ENCODE measurements at places on chromosomes 16 and 17.

DNA sequence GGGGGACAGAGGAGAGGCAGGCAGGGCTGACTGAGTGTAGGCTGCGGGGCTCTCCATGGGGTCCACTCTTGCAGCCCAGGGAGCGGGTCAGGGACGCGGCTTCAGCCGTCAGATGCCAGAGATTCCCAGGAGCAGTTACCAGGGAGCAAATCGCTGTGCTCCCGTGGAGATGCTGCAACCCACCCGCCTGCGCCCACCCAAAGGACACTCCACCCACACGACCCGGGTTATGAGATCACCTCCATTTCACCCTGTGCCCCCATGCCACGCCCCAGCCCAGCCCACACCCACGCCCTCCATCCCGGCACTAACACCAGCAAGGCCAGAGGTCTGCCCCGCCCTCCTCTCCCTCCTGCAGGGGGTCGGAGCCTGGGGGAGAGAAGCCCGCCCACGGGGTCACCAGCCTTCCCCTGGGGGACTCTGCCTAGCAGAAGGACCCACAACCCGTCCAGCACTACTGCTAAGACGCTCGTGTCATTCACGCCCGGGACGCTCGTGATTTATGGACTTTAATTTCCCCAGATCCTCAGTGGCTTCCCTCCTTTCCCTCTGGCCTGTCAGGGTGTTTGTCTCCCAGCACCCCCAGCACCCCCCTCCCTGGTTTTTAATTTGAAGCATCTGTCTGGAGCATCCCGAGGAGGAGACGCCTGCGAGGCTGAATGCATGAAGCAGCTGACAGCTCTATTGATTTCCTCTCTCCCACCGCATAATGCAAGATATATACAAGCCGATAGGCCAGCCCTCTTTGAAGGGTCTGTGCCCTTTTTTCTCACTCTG is 6.7 kb upstream of the RPL38 start:
- no peak for DNase-seq

GRCh38 chr17:19456016-19456927 is 45.2 kb downstream of the RNF112 start:
- no peak for DNase-seq

DNA sequence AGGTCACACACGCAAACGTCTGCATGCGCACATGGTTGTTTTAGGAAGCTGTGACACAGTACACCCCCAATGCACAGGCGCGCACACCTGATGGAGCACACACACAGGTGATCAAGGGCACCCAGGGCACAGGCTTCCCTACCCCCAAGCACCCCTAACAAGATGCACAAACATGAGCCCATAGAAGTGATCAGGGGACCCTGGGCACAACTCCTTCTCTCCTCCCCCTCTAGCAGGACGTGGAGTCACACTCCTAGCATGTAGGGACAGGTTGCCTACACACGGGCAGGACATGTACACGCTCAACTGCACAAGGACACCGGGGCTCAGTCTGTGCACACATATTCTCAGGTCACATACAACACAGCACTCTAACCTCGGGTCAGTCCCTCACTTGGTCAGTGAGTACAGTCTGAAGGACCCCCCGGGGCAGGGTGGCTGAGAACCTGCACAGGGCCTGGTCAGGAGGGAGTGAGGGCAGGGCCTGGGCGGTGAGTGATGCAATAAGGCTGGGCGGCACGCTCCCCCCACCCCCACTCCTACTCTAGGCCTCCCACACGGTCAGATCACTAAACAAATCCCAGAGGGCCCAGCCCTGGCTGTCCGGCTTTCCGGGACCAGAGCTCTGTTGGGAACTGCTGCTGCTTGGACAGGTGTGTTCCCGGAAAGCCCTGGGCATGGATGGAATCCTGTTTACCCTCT is 751 bp upstream of the DOC2B start:
- no peak for DNase-seq

DNA sequence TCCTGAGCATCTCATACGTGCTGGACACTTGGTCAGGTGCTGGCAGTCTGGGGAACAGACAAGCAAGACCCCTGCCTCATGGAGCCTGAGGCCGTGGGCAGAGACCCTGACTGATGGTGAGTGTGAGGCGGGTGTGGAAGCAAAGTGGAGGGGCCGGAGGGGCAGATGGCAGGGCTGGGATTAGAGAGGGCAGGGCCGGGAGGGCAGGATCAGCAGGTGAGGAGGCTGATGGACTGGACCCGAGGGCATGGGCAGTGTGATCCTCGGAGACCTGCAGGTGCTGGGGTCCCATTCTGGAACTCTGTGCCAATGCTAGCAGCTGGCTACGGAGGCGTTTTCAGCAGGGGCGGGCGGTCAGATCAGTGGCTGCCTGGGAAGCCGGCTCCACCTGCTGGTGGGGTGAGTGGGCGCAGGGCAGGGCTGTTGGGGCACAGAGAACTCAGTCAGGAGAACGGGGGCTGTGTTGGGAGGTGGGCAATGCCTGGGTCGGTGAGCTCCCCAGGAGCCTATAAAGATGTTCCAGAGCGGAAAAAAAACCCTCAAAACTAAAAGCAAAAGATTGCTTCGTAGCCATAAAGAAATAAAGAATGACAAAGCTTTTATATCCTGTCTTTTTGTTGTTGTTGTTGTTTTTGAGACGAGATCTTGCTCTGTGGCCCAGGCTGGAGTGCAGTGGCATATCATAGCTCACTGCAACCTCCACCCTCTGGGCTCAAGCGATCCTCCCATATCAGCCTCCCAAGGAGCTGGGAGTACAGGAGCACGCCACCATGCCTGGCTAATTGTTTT is 8.9 kb upstream of the C16orf74 start:
- DNase-seq = no peak

DNA sequence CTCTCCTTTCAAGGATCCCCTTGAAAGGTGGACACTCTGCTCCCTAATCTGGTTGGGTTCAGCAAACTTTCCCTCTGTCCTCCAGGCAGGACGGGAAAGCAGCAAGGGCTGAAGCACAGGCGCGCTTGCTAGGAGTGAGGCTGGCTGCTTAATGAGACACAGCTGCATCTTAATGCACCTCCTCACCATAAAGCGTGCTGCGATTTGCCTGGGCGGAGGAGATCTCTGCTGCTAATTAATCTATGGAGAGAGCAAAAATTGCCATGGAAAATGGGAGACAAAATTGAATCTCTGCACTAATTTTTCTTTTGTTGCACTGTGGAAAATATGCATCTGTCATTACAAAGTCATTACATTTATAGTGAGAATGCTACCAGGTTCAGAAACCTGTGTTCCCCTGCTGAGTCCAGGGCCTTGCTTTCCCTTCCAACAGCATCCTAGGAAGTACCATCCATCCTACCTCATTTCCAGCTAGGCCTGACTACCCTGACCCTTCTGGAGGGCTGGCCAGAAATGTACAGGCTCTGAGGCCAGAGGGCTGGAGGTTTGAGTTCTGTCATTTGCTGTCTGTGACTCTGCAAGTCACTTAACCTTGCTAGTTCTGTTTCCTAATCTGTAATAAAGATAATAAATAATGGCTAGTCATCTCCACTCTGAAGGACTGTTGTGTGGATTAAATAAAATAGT is 43.5 kb upstream of the BCAR1 start:
- DNase-seq = no peak

GRCh38 chr16:56647641-56648431 is 3.9 kb upstream of the MT1B start:
- no peak for DNase-seq

- DNase-seq = no peak
Measured at GRCh38 chr17:67411397-67411796, 34.3 kb downstream of the PITPNC1 start.

DNA sequence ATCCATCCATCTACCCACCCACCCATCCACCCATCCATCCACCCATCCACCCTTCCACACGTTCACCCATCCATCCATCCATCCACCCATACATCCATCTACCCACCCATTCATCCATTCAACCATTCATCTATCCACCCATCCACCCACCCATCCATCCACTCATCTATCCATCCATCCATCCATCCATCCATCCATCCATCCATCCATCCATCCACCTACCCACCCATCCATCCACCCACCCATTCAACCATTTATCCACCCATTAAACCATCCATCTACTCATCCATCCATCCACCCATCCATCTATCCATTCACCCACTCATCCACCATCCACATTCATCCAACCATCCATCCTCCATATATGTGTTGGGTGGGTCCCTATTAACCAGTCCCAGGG is 26.2 kb upstream of the RPTOR start:
- DNase-seq = no peak

DNA sequence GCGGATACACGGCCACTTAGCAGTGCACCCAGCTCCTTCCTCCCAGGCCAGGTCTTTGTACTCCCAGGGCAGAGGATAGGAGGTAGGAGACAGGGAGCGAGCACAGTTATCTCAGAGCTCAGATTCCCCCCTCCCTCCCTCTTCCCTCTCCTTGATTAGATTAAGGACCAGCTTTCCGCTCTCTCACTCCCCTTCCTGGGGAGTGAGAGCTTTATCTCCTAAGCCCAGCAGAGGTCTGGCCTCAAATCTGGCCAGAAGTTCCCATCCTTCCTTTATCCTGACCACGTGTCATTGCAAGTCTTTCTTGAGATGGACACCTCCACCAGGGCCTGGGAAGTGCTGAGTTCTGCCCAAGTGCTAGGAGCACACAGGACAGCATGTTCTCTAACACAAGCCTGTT is 5.1 kb downstream of the ARL4D start:
- DNase-seq = no peak

- DNase-seq = no peak
Measured at GRCh38 chr16:48526958-48527331, 83.0 kb downstream of the N4BP1 start.

DNA sequence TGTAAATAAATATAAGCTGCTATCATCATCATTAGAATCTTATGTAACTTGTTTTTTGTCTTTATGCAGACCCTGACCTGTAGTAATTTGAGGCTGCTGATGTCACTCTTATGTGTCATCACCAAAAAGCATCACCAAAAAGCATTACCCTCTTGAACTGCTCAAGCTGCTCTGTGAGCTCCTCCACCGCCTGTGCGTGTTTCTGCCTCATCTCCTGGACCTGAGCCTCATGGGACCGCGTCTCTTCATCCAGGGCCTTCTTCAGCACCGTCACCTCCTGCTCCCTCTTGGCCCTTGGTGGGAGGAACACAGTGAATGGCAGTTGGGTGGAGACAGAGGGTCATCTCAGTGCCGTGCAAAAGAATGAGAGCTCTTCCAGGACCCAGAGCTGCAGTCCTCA is 82.4 kb downstream of the NDE1 start:
- DNase-seq = no peak

GRCh38 chr17:41632482-41633105 is 8.2 kb upstream of the KRT17 start:
- no peak for DNase-seq

GRCh38 chr17:19705201-19705600 is 11.2 kb downstream of the SLC47A2 start:
- DNase-seq = no peak

DNA sequence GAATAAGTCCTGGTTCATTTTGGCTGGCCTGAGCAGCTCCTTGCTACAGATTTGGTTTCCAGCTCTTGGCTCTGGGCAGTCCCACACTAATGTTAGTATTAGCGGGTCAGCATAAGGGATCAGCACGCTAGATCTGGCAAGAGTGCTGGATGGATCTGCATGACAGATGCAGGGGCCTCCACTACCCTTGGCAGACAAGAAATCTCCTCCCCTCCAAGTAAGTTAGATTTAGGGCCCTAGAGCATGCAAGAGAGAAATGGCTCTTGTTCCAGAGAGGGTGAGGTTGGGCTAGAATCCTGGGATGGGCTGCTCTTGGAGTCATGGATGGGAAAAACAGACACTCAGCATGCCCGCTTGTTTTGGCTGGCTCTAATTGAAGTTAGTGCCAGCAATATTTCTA is 414.3 kb downstream of the RBFOX1 start:
- DNase-seq = no peak

DNA sequence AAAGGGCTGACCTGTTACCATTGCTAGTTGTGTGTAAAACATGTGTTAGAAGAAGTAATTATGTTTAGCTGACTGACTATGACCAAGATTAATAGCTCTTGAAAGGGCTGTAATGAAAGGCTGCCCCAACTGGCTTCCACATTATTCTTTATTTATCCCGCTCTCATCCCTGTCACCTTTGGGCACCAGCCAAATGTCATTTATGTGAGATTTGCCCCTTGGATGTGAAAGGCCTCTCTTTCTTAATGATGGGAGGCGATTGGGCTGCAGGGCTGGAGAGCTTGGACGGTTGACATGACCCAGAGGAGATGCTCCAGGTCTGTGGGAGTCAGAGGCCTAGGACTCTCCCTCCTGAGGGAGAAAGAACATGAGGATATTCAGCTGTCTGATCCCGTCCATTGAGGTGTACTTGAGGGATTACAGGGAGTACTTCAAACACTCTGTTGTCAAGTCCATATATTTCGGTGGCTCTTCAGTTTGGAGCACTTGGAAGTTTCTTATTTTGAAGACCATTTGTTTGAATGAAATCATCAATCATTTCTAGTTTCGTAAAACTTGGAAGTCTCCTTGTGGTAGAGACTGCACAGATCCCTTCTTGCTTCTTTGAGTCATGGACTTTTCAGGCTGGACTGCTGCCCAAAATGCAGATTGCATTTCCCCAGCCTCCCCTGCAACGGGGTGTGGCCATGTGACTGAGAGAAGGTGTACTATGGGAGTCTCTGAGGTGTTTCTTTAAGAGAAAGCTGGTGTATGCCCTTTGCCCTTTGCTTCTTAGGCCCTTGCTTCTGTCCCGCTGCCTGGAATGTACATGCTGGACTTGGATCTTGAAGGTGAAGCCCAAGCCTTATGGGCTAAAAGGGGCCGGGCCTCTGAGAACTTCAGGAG is 51.3 kb downstream of the FTO start:
- no peak for DNase-seq

GRCh38 chr16:47724115-47724785 is 263.1 kb downstream of the PHKB start:
- DNase-seq = no peak

DNA sequence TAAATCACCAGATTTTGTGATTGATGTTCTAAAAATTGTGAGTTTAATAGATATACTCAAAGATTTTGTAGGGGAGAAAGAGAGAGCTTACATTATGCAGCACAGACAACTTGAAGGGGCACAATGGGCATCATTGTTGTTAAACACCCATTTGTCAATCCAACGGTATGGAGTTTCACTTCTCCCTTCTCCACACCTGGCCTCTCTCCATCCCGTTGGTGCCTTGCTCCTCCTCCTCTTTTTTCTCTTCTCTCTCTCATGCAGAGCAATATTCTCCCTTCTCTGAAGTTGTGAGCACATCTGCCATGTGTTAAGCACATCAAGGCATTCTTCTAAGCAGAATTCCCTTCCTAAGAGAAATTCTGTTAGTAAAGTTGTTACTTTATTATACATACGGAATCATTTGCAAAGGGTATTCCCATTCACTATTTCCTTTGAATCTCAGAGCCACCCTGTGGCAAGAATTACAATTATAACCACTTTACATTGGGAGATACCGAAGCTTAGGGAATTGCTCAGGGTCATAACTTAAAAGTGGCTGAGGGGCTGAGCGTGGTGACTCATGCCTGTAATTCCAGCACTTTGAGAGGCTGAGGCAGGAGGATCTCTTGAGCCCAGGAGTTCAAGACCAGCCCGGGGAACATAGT is 40.5 kb upstream of the SKAP1 start:
- no peak for DNase-seq

- peak; percentile 39 for DNase-seq
Measured at GRCh38 chr16:29744541-29745101, 1.2 kb downstream of the C16orf54 start.

Data from naive thymus-derived CD4-positive, alpha-beta T cell (primary cell).